ENCODE measurements at places on chromosomes 5 and 9.

- DNase-seq = peak; percentile 29
These were observed 25.3 kb downstream of the ZDHHC11B start for GRCh38 chr5:759111-759751.

DNA sequence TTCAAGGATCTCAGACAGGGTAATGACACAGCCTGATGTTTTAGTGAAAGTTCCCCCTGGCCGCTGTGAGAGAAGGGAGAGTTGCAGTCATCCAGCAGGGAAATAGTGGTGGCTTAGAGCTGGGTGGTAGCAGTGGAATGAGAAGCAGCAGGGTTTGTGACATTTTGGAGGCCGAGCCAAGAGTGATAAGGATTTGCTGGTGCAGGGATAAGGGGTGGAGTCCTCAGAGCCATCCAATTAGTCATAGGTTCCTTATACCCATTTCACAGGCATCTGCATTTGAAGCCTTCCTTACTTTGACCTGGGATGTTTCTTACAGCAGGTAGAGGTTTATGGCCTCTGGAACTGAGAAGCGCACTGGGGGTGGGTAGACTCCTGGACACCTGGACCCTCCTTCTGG is 12.8 kb downstream of the JADE2 start:
- no peak for DNase-seq

DNA sequence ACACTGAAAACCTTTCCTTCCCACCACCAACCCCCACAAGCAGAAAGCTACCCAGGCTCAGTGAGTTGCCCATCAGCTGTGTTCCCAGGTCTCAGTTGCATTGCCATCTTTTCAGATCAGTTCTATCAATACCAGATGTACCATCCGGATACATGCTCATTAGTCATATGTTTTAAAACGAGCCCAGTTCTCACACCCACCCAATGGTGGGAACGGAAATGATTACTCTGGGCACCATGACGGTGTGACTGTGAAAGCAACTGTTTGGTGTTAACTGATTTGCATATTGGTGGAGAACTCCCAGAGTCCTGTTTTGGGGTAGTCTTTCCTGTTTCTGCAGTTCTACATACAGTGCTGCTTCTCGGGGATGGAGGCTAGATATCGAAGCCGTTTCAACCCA is 212.3 kb downstream of the TRIM36 start:
- no peak for DNase-seq

GRCh38 chr5:78634229-78634628 is 14.3 kb downstream of the LHFPL2 start:
- DNase-seq = no peak

GRCh38 chr5:79235261-79235633 is 684 bp upstream of the JMY start:
- DNase-seq = no peak

DNA sequence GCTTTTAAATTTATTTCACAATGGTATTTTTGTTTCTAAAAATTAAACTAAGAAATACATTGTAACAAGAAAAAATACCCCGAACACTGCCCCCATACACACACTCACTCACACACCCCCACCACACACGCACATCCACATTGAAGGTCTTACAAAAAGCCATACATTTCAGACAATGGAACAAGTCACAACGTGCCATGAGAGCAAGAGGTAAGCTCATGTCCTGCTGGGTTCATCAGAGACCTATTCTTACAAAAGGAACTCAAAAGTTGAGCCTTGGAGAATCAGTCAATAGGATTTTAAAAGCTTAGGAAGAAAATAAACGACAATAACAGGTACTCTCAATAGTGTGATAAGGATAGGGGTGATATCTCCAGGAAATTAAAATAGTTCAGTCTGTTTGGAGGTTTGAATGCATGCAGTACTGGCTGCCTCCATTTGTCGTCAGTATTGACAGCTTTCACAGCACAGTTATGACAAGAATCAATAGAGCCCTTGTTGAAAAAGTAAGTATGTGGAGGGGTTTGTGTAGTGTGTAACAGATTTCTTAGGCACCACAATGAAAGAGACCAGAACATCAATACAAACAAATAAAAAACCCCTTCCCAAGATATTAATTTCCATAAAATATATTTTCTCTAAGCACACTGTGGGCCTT is 1826.2 kb upstream of the CDH6 start:
- DNase-seq = no peak

DNA sequence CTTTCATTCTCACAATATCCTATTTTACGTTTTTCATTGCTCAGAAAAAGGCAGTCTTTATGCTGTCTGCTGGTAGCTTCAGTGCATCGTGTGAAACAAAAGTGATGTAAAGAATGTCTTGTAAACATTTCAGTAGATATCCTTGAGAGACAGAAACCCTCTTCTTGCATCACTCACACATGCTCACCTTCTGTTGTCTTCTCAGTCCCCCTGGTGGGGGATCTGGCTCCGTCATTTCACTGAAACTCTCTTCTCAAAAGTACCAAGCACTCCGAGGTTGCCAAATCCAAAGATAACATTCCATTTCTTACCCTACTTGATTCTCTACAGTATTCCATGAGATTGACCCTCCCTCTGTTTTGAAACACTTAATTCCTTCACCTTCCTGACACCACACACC is 46.1 kb upstream of the PCA3 start:
- no peak for DNase-seq

GRCh38 chr9:105299190-105299854 is 54.9 kb downstream of the SLC44A1 start:
- no peak for DNase-seq

DNA sequence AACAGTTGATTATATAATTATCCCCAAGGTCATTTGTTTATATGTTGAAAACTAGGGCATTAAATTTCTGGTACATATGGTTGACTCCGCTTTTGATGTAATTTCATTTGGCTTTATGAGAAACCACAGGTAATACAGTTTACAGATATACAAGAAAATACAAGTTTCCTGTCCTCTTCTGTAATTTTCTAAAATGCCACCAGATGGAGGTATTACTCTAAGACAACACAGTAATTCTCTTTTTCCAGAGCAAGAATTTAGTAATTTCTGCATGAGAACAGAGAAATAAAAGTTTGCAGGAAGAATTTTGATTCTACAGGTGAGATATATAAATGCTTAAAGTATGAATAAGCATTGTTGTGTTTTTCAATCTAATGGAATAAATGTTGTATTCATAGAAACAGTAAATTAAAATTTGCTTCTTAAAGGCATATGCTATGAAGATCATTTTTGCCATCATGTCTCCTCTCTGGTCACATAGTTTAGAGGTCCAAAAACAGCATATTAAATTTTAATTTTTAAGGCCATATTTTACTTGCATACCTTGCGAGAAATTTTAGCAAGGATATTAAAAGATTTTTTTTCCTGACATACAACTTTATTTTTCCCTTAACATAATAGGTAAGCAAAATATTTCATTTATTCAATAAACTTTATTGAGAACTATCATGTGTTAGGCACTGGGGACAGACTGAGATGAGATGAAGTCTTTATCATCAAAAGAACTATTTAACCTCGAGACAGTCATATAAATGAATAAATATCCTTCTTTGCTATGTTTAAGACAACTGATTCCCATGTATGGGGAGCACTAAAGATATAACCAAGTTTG is 22.7 kb downstream of the CHD1 start:
- DNase-seq = no peak

DNA sequence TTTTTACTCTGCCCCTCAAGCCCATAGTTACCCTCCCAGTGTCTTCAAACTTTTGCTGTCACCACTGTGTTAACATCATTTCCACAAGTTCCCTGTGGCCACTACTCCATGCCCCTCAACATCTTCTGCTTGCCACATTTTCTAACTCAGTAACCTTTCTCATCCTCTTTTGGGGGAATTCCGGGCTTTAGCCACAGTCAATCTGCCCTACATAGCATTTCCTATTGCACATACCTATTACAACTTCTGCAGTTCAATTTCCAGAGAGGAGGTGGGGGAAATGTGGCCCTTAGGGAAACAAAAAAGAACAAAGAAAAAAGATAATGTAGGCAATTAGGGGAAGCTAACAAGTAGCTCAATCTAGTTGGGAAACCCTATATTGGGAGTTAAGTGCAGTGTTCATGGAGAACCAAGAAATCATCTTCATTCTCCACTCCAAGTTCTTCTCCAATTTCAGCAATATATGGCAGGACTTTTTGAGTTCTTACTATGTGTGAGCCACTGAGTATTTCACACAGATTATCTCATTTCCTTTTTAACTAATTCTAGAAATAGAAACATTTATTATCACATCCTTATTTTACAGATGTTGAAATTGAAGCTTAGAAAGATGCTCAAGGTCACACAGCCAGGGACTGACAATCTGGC is 40.2 kb upstream of the LPAR1 start:
- DNase-seq = no peak

- no peak for DNase-seq
These were observed 74.7 kb downstream of the WWC1 start for GRCh38 chr5:168366116-168366515.

DNA sequence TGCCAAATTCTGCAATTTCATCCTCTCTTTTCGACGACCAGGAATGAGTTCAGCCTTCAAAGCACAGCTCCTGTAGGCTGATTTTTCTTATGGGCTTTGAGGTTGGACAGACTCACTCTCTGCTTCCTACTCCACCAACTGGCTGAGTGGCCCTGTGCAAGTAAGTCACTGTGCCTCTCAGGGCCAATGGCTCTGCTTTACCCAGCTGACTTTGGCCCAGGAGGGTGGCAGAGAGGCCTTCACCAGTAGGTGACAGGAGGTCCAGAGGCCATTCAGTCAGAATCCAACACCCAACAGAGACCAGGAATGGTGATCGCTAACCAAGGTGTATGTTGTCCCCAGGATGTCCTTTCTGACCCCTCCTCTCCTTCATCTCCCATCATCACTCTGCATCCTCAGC is 49.5 kb upstream of the ALDH1B1 start:
- DNase-seq = no peak

- DNase-seq = peak; percentile 91
These were observed 659 bp downstream of the ZNF131 start for GRCh38 chr5:43121233-43121912.

GRCh38 chr5:133196441-133197085 is 144.8 kb downstream of the HSPA4 start:
- no peak for DNase-seq

- DNase-seq = no peak
These were observed 68.0 kb upstream of the IRX4 start for GRCh38 chr5:1950708-1951103.

GRCh38 chr5:122089096-122090013 is 11.3 kb upstream of the LOX start:
- no peak for DNase-seq

DNA sequence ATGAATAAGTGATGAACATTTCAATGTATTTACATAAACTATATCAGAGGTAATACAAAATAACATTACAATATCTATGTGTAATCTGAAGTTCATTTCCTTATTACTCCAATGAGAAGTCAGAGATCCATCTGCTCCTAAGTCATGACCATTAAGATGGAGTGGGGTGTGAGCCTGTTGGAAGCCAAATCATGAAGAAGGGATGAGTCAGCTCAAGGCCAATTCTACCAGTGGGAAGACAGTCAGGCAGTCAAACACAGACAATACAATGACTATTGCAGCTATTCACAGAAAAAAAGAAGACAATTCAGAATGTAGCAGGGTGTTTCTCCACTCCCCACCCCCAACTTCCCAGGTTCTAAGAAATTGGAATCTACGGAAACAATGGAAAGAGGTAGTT is 155.0 kb downstream of the NFIB start:
- DNase-seq = no peak

- no peak for DNase-seq
These were observed 164.0 kb upstream of the RAD23B start for GRCh38 chr9:107118863-107119624.

DNA sequence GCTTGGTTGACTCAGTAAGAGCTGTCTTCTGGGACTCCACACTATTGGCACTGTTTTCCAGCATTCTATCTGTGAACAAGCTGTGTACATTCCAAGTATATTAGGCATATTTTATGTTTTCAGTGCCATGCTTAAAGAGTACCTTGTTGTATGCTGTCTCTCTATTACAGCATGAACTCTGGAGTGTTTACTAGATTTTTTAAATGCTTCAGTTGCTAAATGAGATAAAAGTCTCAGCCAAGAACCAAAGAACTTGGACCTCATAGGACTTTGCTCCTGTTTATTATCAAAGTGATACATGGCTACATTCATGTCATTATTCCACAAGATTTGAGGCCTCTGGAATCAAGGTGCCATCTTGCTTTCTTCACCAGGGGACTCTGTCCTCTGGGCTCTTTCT is 167.2 kb downstream of the C9orf152 start:
- no peak for DNase-seq

DNA sequence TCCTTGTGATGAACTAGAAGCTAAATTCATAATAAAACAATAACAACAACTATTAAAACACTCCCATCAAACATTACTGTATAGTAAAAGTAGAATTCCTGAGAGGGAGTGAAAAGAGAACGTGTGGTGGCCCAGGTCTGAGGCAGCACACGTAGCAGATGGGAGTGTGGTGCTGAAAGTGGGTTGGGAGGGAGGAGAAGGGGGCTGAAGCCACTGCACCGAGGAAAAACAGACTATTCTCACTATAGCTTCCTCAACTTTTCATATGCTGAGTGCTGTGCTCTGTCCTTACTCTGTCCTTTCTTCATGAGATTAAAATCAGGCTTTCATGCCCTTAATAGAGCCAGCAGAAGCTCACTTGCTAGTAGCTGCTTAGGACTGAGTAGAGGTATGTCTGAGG is 170.9 kb downstream of the PCSK1 start:
- DNase-seq = no peak

DNA sequence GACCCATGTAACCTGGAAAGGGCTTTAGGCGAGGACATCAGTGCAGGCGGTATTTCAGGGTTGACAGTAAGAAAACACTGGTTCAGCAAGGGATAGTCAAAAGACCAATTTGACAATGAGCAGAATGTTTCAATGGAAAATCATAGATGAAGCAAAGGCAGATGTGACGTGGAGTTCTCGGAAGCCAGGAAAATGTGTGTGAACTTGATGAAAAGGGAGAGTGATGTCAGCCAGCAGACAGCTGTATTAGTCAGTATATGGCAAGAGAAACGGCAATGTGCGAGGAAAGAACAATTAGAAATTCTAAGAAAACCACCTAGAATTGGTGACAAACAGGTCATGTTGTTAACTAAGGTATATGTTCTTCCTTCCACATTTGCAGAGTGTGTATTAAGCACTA is 503.9 kb upstream of the DAB2 start:
- DNase-seq = no peak

GRCh38 chr5:176789873-176790615 is 20.3 kb upstream of the UNC5A start:
- DNase-seq = no peak

DNA sequence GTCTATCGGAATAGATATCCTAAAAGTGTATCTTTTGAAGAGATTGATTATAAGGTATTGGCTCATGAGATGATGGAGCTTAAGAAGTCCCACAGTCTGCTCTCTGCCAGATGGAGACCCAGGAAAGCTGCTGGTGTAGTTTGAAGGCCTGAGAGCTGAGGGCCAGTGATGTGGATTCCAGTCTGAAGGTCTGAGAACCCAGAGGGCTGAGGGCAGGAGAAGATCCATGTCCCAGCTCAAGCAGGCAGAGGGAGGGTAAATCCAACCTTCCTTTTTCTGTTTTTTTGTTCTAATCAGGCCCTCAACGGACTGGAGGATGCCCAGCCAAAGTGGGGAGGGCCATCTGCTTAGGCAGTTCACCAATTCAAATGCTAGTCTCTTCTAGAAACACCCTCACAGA is 11.0 kb upstream of the ABL1 start:
- no peak for DNase-seq
